ENCODE measurements at places on chromosomes 16 and 17. TPM values are rescaled to one million over a fixed set of nuclear protein-coding genes. Genes with fewer than 3 reads are reported as not detected.

Gene PTX4
- total RNA-seq = 0.18 TPM

Gene ARL6IP1
- total RNA-seq = 158 TPM

Gene CIBAR2
- not detected for total RNA-seq

Gene PRSS36
- total RNA-seq = not detected

Gene CCR7
- not detected for total RNA-seq

Gene MYOCD
- 2.0 TPM for total RNA-seq

Gene PDPK1
- 32.0 TPM for total RNA-seq

Gene ITPRIPL2
- 50.4 TPM for total RNA-seq

Gene ARL17A
- total RNA-seq = 3.4 TPM

Gene ZNF19
- total RNA-seq = 1.4 TPM

Gene CA7
- not detected for total RNA-seq

Gene GDPD1
- 3.0 TPM for total RNA-seq

Gene MT1F
- total RNA-seq = not detected

Gene TOP2A
- 26.8 TPM for total RNA-seq

Gene CSH2
- not detected for total RNA-seq

Gene TTYH2
- total RNA-seq = 1.7 TPM

Gene ATP6V0C
- total RNA-seq = 126 TPM

Gene TEX19
- total RNA-seq = not detected

Gene VASN
- 5.7 TPM for total RNA-seq

Gene CDH16
- not detected for total RNA-seq

Gene CHMP1A
- 107 TPM for total RNA-seq

Gene HSF5
- total RNA-seq = not detected

Gene C1QL1
- not detected for total RNA-seq

Gene CEP112
- 9.8 TPM for total RNA-seq

Gene PAM16
- 57.8 TPM for total RNA-seq

Gene FAM117A
- total RNA-seq = 4.0 TPM

Gene PIK3R6
- total RNA-seq = 1.2 TPM

Gene GLIS2
- total RNA-seq = 5.9 TPM

Gene REXO5
- total RNA-seq = 4.2 TPM

Gene FBXW10B
- total RNA-seq = not detected

Gene TP53I13
- 52.2 TPM for total RNA-seq

Gene TSNAXIP1
- total RNA-seq = 0.39 TPM

Gene ATP1B2
- not detected for total RNA-seq

Gene SPNS3
- total RNA-seq = 0.24 TPM

Measured in glomerular endothelial cell (primary cell).